ENCODE measurements at places on chromosomes 12 and 14.

GRCh38 chr14:58639842-58640484, 2.2 kb downstream of the DACT1 start:
- DNase-seq = no peak

- DNase-seq = no peak
Observed at GRCh38 chr12:122840580-122841513, 5.6 kb downstream of the HIP1R start.

- DNase-seq = no peak
Observed at GRCh38 chr12:851343-851742, 98.2 kb downstream of the RAD52 start.

DNA sequence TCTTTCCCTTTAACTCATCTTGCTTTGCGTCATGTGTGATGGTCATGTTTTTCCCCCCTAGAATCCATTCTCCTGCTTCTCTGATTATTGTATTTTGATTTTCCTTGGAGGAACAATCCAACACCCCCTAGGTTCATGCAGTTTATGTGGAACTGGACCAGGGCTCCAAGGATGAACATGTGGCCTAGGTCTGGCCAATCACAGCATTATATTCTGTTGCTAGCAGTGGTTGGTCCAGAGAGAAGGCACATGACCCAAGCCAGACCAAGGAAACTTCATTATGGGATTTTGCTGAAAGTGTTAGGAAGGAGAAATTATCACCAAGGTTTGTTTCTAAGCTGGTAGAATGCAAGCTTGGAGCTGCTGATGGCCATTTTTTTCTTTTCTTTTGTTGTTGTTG, 6.9 kb upstream of the PPTC7 start:
- DNase-seq = no peak

DNA sequence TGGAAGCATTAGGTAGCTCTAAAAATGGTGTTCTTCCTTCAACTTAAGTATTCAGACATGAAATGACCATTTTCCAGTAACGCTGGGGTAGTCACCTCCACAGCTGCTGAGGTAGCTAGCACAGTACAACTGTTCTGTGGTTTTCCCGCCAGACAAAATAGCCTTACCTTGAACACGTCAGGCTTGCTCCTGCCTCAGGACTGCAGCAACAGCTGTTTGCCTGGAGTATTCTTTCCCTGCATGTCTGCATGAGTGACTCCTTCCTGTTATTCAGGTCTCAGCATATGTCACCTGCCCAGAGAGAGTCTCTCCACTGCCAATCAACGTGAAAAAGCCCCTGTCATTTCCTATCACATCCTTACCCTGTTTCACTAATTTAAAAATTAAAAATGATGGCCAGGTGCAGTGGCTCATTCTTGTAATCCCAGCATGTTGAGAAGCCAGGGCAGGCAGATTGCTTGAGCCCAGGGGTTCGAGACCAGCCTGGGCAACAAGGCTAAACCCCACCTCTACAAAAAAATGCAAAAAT, 37.9 kb downstream of the WDR89 start:
- no peak for DNase-seq

DNA sequence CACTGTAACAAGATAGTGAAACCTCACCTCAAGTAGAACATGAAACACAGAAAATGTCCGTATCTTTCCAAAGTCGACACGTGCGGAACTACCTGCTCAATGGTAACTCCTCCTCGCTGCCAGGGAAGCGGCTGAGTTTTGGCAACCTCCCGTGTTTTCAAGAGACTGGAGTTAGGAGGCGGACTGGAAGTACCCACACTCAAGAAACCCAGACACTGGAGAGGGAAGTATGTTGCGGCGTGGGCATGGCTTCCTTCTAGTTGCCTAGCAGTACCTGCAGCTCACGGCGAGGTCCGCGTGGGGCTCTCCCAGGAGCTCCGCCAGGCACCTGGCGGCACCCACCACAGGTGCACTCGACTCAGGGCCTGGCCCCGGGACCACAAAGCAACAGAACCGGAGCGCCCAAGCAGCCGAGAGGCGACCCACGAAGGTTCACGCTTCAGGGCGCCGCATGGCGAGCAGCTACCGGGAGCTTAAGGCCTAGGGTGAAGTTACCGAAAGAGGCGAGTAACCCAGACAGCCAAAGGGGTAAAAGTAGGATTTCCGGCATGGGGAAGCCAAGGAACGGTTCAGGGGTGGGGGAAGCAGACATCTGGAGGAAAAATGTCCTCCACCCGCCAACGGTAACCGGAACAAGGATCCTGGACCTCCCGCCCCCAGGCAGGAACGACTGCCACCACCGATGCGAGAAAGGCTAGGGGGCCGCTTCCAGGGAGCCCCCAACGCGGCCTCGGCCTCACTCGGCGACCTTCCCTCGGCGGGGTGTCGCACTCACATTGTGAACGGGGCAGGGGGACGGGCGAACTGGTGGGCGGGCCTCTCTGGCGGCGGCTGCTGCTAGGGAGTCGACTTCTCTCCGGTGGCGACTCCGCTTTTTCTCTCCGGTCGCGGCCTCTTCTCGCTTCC, 608 bp downstream of the PTGES3 start:
- DNase-seq = peak; percentile 20

GRCh38 chr14:54529811-54530210, 20.1 kb downstream of the CGRRF1 start:
- DNase-seq = no peak

GRCh38 chr12:66280561-66280960, 21.7 kb upstream of the HELB start:
- DNase-seq = no peak
